ENCODE measurements at places on chromosomes 2 and 18.

- DNase-seq, result no peak
Measured at GRCh38 chr2:42618116-42618515, 49.7 kb downstream of the MTA3 start.

- no peak for DNase-seq
Measured at GRCh38 chr2:12001621-12002020, 255.2 kb downstream of the LPIN1 start.

GRCh38 chr2:57181315-57182038, 865.1 kb upstream of the VRK2 start:
- DNase-seq, result no peak

GRCh38 chr18:581096-581495, 916 bp downstream of the CETN1 start:
- DNase-seq, result no peak

DNA sequence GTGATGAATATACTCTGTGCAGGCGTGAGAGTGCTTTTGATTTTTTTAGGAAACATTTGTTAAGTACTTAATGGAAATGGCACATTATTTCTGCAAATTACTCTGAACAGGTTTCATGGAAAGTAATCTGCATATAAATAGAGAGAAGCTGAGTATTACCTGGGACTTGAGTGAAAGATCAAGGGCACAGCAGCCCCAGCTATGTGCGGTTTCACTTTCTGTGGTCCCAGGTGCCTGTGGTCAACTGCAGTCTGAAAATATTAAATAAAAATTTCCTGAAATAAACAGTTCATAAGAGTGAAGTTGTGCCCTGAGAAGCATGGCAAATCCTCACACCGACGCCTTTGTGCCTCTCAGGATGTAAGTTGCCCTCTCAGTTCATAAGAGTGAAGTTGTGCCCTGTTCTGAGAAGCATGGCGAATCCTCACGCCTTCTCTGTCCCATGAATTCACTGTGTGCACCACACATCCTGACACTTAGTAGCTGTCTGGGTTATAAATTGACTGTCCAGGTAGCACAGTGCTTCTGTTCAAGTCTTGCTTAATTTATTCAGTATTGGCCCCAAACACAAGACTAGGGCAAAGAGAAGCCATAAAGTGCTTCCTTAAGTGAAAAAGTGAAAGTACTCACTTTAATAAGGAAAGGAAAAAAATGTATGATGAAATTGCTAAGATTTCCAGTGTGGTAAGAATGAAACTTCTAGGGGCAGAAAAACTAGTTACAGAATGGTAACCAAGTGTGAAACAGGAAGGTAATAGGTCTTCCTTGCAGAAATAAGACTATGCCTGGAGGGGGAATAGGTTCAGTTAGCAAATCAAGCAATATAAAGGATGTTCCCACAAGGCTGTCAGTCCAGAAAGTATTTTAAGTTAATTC, 4.3 kb upstream of the SNTG2 start:
- no peak for DNase-seq

All from COR-L47 (cell line).